Epithelial cell of umbilical artery (primary cell): ENCODE measurements at places on chromosomes 16 and 17. TPM values are rescaled to one million over a fixed set of nuclear protein-coding genes. Genes with fewer than 3 reads are reported as not detected.

HOXB4 gene
- total RNA-seq: 3.2 and 4.6 TPM in 2 replicates

SLC5A10 gene
- not detected in 2 replicates for total RNA-seq

MMP15 gene
- 4.4 and 4.9 TPM in 2 replicates for total RNA-seq

PIK3R6 gene
- total RNA-seq: not detected in 2 replicates

ABCC3 gene
- total RNA-seq: 1.6 and 3.3 TPM in 2 replicates

ENPP7 gene
- total RNA-seq: not detected in 2 replicates

CLDN6 gene
- not detected in 2 replicates for total RNA-seq

NGFR gene
- under 0.01 and 0.30 TPM in 2 replicates for total RNA-seq

WNT9B gene
- total RNA-seq: not detected in 2 replicates

REXO5 gene
- total RNA-seq: 2.9 and 9.1 TPM in 2 replicates

ZFPM1 gene
- 0.30 and 0.97 TPM in 2 replicates for total RNA-seq

CCL17 gene
- total RNA-seq: not detected in 2 replicates

ACE gene
- total RNA-seq: 17.2 and 52.6 TPM in 2 replicates

CHRNE gene
- total RNA-seq: 0.30 and 0.97 TPM in 2 replicates

KRT32 gene
- not detected in 2 replicates for total RNA-seq

MPP3 gene
- 5.5 and 6.8 TPM in 2 replicates for total RNA-seq

TBX2 gene
- total RNA-seq: 0.32 and 0.61 TPM in 2 replicates

TMED6 gene
- total RNA-seq: not detected in 2 replicates

ABAT gene
- 0.91 and 1.3 TPM in 2 replicates for total RNA-seq

SNAI3 gene
- 0.32 TPM in 1 of 2 replicates, not detected in the other for total RNA-seq

CCL4 gene
- not detected in 2 replicates for total RNA-seq

KRT16 gene
- 0.30 TPM in 1 of 2 replicates, not detected in the other for total RNA-seq

ABCA6 gene
- total RNA-seq: 18.8 and 44.8 TPM in 2 replicates

RDM1 gene
- 0.46 TPM in 1 of 2 replicates, not detected in the other for total RNA-seq

NXN gene
- total RNA-seq: 25.7 and 38.6 TPM in 2 replicates

TMEM220 gene
- 0.46 and 2.6 TPM in 2 replicates for total RNA-seq

TSPAN10 gene
- total RNA-seq: 0.32 and 0.46 TPM in 2 replicates

IRX3 gene
- under 0.01 TPM in 1 of 2 replicates, not detected in the other for total RNA-seq

TBX21 gene
- not detected in 2 replicates for total RNA-seq

HBA1 gene
- not detected in 2 replicates for total RNA-seq

SLC46A1 gene
- 1.6 and 4.4 TPM in 2 replicates for total RNA-seq

KCNH6 gene
- under 0.01 TPM in 1 of 2 replicates, not detected in the other for total RNA-seq

PLCG2 gene
- 2.4 and 2.6 TPM in 2 replicates for total RNA-seq

MPO gene
- total RNA-seq: not detected in 2 replicates

OR1A1 gene
- not detected in 2 replicates for total RNA-seq

SLC16A11 gene
- total RNA-seq: 0.32 and 0.46 TPM in 2 replicates

RNF227 gene
- 0.65 and 0.76 TPM in 2 replicates for total RNA-seq

HSF4 gene
- 0.32 and 0.61 TPM in 2 replicates for total RNA-seq

C16orf92 gene
- total RNA-seq: not detected in 2 replicates

HEXD gene
- 10.7 and 18.2 TPM in 2 replicates for total RNA-seq
